ENCODE measurements at places on chromosomes 16 and 17.

- DNase-seq, result no peak
Observed at GRCh38 chr16:88896238-88897070, 30.0 kb upstream of the PABPN1L start.

DNA sequence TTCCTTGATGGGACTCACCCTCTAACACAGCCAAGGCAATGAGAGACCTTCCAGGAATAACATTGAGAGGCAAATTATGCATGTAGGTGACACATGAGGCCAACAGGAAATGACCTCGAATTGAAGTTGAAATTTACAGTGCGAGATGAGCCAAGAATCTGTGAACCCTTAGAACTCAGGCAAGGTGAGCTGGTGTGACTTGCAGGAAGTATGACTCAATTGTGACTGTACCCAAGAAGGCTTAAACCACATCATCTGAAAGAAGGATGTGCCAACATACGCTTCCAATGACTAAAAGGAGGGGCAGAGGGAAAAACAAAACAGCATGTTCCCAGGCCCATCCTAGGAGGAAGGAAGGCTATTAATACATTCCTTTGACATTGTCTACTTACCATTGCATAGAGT, 44.8 kb downstream of the PITPNC1 start:
- DNase-seq, result peak; percentile 86

GRCh38 chr17:35809855-35810461, 674 bp downstream of the TAF15 start:
- no peak for DNase-seq

- DNase-seq, result no peak
Observed at GRCh38 chr17:80449930-80450576, 26.4 kb downstream of the NPTX1 start.

DNA sequence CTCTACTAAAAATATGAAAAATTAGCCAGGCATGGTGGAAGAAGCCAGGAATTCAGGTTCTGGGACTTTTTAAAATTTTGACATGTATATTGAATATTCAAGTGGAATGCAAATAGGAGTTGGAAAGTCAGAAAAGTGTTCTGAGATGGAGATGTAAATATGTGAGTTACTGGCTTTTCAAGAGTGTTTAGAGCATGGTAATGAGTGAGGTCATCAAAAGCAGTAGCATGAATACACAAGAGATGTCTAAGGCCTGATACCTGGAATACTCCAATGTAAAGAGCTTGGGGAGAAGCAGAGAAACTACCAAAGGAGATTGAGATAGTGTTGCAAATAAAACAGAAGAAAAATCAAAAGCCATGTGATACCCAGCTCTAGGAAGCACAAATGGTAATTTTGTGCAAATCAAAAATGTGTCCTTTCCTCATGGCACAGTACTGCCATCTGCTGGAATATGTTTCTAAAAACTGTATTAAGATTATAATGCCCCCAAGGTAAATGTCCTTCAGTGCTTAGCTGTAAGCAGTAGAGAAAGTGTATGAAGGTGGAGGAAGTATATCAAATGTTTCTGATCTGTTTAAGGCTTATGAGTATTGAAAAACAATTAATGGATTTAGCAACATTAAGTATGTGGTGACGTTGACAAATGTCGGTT, 908.4 kb downstream of the KCNJ18 start:
- DNase-seq, result peak; percentile 10

- no peak for DNase-seq
Observed at GRCh38 chr17:47884905-47885730, 10.9 kb upstream of the SP2 start.

DNA sequence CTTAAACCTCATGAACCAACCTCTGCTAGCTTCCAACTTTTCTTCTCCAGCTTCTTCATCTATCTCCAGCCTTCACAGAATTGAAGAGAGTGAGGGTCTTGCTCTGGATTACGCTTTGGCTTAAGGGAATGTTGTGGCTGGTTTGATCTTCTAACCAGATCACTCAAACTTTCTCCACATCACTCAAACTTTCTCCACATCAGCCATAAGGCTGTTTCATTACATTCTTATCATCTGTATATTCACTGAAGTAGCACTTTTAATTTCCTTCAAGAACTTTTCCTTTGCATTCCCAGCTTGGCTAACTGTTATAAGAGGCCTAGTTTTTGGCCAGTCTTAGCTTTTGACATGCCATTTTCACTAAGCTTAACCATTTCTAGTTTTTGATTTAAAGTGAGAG, 52.3 kb downstream of the CACNG1 start:
- DNase-seq, result no peak

DNA sequence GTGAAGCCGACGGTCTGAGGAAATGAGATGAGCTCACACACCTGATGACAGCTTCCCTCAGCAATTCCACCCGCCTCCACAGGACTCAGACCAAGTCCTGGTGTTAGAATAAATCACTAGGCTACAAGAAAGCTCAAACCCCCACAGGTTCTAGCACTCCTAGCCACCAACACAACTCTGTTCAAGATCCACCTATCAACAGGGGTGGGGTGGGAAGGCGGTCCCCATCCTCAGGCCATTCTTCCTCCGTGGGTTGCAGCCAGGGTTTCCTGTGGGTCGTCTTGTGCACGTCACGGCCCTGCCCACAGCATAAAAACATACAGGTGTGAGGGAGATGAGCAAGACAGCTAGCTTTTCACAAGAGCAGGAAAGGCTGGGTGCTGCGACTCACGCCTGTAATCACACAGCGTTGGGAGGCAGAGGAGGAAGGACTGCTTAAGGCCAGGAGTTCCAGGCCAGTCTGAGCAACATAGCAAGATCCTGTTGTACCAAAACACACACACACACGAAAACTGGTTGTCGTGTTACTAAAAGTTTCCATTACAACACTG, 81.1 kb downstream of the ANKRD11 start:
- DNase-seq, result peak; percentile 15

- DNase-seq, result peak; percentile 77
Observed at GRCh38 chr17:3740611-3741073, 16.9 kb downstream of the HASPIN start.

DNA sequence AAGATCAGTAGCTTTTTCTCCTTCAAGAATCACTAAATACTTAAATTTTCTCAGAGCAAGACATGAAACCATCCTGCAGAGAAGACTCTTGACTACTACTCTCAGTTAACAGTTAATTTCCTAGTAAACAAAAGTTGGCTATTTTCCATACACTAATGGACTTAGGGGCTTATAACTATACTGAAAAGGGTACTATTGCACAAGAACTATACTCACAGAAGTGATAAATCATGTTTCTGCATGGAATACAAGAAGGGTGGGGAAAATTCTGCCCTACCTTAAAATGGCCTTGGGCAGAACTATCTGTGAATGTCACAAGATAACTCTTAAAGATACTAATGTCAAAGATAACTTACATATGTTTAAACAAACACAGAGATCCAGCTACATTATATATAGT, 12.5 kb downstream of the ZNF652 start:
- DNase-seq, result no peak

- no peak for DNase-seq
Observed at GRCh38 chr16:88489163-88489741, 36.2 kb downstream of the ZFPM1 start.

DNA sequence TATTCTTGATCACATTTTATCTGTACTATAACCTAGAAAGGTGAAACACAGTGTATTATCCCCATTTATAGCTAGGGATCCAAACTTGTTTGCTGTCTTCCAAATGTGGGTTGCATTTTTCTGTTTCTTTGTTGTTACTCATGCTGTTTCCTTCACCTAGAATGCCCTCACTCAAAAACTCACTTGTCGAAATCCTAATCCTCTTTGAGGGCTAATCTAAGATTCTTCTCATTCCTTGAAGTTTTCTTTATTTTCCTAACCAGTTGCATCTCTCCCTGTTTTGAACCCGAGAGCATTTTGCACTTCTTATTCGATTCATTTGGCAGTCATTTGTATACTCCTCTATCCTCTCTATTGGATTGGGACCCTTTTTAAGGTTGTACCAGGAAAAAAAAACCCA, 9.6 kb downstream of the CALCOCO2 start:
- no peak for DNase-seq

DNA sequence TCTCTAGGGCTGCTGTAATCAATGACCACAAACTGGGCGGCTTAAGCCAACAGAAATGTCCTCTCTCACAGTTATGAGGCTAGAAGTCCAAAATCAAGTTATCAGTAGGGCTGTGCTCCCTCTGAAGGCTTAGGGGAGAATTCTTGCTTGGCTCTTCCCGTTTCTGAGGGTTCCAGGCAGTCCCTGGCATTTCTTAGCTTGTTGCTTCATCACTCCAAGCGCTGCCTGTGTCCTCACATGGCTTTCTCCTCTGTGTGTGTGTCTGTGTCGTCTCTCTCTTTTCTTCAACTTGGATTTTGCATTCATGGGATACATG, 13.7 kb upstream of the CDC42EP4 start:
- DNase-seq, result peak; percentile 66

DNA sequence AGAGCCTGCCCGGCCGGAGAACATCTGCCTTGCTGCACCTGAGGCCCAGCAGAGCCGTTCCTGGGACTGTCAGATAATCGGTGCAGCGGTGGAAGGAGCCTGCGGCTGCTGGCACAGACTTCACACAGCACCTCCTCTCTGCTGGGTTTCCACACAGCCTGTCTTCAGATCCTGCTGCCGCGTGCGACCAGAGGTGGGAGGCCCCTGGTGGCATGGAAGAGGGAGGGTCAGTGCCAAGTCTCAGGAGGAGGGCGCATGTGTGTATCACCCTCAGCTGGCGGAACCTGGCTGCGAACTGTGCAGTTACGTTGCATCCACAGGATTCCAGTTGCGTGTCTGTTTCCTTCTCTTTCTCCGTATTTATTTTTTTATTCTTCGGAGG, 3.3 kb downstream of the CDK5R1 start:
- no peak for DNase-seq

GRCh38 chr17:43342589-43342890, 56.3 kb upstream of the ARL4D start:
- no peak for DNase-seq

DNA sequence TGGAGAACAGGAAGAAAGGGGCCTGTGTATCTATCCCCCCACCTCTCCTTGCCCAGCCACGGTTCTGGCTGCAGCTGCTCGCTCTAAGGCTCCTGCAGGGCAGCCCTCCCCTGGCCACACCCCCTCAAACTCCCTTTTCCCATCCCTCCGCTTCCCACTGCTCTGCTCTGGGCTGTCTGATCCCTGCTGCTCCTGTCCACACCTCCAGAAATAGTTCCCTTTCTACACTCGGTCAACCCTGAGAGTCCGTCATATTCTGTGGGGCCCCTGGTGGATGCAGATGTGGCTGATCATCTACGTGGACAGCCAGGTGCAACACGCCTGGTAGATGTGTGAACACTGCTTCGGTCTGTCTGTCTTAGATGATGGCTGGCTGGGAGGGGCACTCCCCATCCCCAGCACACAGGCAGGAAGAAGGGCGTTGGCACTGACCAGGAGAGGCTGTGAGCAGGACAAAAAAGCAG, 19.3 kb upstream of the KRT19 start:
- no peak for DNase-seq

DNA sequence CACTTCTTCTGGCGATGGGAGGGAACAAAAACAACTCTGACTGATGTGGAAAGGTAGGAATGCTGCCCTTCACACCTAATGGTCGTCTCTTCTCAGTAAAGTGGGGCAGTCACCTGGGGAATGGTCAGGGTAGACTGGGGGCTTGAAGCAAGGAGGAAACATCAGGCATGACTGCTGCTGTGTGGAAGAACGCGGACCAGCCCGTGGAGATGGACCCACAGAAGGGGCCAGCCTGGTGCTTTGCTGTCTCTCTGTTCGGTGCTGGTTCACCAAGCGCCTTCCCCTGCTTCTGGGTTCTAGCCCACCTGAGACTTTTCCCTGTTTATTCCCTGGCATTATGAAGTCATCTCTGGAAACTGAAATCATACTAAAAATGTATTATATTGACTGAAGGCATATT, 96.2 kb upstream of the DNAH17 start:
- no peak for DNase-seq

- DNase-seq, result peak; percentile 25
Observed at GRCh38 chr17:19495828-19496528, 37.7 kb upstream of the SLC47A1 start.

- DNase-seq, result peak; percentile 12
Observed at GRCh38 chr17:15920758-15921239, 24.1 kb upstream of the ADORA2B start.

DNA sequence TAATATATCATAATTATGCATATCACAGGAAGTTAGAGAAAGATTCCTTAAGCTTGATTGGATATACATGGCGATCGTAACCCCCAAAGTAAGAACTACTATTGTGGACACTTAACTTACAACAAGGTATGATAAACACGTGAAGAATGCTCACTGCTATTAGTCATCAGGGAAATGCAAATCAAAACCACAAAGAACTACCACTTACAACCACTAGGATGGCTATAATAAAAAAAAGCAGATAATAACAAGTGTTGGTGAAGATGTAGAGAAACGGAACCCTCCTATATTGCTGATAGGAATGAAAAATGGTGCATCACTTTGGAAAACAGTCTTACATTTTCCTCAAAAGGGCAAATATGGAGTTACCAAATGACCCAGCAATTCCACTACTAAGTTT, 265.9 kb downstream of the SLC39A11 start:
- DNase-seq, result no peak

DNA sequence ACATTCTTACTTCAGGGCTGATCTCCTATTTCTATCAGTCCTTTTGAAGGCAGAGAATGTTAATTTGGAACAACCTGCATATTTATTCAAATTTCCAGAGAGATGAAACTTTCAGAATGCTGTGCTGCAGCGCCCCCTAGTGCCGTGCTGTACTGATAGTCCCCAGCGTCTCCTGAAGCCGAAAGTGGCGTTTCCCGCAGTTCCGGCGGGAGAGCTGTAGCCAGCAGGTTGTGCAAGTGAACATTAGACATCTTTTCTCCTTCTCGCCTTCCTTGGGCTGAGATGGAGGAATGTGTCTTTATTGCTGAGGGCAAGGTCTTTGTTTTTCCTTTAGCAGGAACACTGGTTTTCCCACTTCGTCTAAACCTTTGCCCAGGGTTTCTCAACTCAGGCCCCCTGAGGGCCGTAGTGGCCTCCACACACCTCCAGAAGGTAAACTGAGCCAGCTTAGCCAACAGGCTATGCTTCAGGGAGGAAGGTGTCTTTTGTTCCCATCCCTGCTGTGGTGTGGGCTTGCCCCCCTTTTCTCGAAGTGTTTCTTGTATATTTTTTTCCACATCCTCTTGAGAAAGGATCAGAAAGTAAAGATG, 26.4 kb downstream of the USP10 start:
- peak; percentile 89 for DNase-seq

DNA sequence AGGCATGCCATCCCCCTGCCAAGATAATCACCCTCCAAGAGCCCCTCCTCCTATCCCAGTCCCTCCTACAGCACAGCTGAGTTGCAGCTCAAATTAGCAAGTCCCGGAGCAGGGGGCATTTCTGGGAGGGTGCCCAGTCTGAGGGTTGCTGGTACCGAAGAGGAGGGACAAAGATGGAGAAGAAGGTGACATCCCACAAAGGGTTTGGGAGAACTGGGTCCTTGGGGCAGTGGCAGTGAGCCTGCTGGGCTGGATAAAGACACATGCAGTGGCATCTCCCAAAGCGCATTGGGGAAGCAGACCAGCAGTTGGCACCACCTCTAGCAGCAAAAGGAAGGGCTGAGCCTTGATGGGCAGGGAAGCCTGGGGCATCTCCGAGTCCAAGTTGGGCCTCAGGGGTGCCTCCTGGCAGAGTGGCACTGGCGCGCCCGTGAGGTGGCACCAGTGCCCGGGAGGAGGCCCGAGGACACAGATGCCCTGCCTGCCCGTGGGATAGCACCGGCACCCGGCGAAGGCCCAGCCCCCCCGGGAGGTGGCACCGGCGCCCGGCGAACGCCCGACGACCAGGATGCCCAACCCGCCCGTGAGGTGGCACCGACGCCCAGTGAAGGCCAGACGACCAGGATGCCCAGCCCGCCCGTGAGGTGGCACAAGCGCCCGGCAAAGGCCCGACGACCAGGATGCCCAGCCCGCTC, 622 bp downstream of the TOM1L2 start:
- no peak for DNase-seq

Measured in inflammatory macrophage treated with lipopolysaccharide for 4 hours (primary cell).